Stimulated activated CD4-positive, alpha-beta T cell treated with anti-CD3 and anti-CD28 coated beads, Interleukin-1b, Interleukin-23, amount 100 ng/mL, for 24 hours (primary cell): ENCODE measurements at places on chromosomes 16 and 17.

GRCh38 chr16:12208341-12209035 lies 232.0 kb downstream of the SNX29 start:
- DNase-seq = no peak

DNA sequence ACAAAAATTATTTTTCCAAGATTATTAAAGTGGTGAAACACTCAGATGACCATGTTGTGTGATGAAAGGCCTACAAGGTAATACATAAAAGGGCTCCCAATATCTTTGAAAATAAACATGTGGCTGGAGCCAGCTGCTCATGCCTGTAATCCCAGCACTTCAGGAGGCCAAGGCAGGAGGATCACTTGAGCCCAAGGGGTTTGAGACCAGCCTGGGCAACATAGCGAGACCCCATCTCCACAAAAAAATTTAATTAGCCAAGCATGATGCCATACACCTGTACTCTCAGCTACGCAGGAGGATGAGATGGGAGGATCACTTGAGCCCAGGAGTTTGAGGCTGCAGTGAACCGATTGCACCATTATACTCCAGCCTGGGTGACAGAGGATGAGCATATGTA lies 26.8 kb downstream of the SIAH1 start:
- DNase-seq = no peak

- DNase-seq = no peak
Observed at GRCh38 chr17:50679008-50679544, 28.6 kb downstream of the ANKRD40 start.

- DNase-seq = no peak
Observed at GRCh38 chr16:73196670-73197069, 148.7 kb upstream of the ZFHX3 start.

DNA sequence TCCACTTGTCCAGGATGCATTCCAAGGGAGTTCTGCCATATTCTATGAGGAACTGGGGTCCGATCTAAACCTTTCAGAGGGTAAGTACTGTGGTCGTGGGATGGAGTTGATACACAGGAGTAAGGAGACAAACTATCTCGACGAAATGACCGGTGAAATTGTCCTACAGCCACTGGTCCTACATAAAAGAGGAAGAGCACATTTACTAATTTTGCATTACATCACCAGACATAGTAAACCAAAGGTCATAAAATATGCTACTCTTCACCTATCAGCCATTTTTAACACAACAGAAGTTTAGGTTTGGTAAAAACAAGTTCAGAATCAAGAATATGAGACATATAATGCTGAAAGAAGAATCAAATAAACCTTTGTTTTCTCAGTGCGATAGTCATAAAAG lies 8.1 kb downstream of the HSF5 start:
- DNase-seq = no peak
